ENCODE measurements at places on chromosomes 1 and 21.
A peak's percentile ranks its signal among the peaks of the same experiment; 100 is the strongest.

DNA sequence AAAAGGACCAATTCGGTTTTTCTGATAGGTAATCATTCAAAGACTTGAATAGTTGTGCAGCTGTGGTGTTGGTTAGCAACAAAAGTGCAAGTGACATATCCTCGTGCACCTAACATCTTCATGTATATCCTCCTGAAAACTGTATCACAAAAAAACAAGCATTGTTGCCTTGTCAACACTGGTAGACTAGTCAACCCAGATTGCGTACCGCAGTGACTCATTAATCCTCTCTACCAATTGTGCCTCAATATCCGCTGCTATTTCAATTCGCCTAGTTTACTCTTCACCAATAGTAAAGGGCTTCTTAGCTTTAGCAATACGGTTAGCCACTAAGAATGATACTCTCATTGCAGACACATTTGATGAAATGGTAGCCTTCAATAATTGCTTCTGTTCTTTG, 3.5 kb downstream of the HHAT start:
- no peak overlapping the region for H3K27ac ChIP-seq
- H3K4me3 ChIP-seq: no peak overlapping the region
- peaks cover 6% of the 10 kb centered on the region for H3K4me1 ChIP-seq

- H3K4me3 ChIP-seq: no peak overlapping the region
- no peaks in the 10 kb centered on the region for H3K4me1 ChIP-seq
- no peaks in the 10 kb centered on the region for H3K36me3 ChIP-seq
- no peak overlapping the region for H3K27ac ChIP-seq
- no peaks in the 10 kb centered on the region for H3K27me3 ChIP-seq
These were observed 53.6 kb upstream of the MAP10 start for GRCh38 chr1:232751393-232752140.

- no peak overlapping the region for H3K27ac ChIP-seq
- no peaks in the 10 kb centered on the region for H3K27me3 ChIP-seq
- no peak for DNase-seq
- no peak overlapping the region for H3K4me3 ChIP-seq
These were observed 38.3 kb downstream of the ABCG1 start for GRCh38 chr21:42257091-42257765.

GRCh38 chr1:241637046-241637590, 3.1 kb downstream of the CHML start:
- H3K36me3 ChIP-seq: peaks cover 2% of the 10 kb centered on the region
- no peak for DNase-seq
- no peak overlapping the region for H3K27ac ChIP-seq
- H3K4me3 ChIP-seq: no peak overlapping the region
- H3K27me3 ChIP-seq: no peaks in the 10 kb centered on the region

DNA sequence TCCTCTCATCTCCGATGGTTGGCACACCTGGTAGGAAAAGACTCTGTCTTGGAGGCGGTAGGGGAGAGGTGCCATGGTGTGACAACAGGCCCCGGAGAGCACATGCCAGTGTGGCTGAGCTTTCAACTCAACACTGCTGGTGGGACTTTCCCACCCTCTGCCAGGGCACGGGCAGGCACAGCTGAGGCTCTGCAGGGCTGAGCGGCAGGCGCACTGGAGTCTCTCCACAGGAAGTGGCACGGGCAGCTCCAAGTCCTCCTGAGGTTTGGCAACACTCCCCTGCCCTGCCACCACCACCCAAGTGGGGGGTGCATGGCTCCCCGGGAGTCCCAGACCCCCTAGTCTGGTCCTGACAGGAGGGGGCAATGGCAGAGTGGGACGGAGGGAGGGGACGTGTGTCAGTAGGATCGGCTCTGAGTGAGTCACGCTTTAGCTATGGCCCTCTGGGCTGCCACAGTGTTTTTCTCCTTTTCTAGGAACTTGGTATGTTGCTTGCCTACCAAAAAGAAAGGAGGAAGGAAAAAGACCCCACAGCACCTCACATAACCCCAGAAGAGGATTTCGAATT, 27.3 kb upstream of the EVA1B start:
- peak; percentile 85 for DNase-seq
- no peaks in the 10 kb centered on the region for H3K27me3 ChIP-seq
- no peak overlapping the region for H3K4me3 ChIP-seq
- peaks cover 49% of the 10 kb centered on the region for H3K4me1 ChIP-seq
- H3K36me3 ChIP-seq: peaks cover 23% of the 10 kb centered on the region

- no peak for DNase-seq
- peaks cover 5% of the 10 kb centered on the region for H3K36me3 ChIP-seq
- H3K4me3 ChIP-seq: no peak overlapping the region
These were observed 39.4 kb downstream of the TRAPPC10 start for GRCh38 chr21:44051462-44051941.

- H3K27me3 ChIP-seq: no peaks in the 10 kb centered on the region
- no peaks in the 10 kb centered on the region for H3K4me1 ChIP-seq
- H3K4me3 ChIP-seq: no peak overlapping the region
These were observed 16.6 kb downstream of the OR6Y1 start for GRCh38 chr1:158537609-158538008.

GRCh38 chr1:200749090-200749489, 10.4 kb downstream of the CAMSAP2 start:
- DNase-seq: no peak
- H3K36me3 ChIP-seq: no peaks in the 10 kb centered on the region
- no peaks in the 10 kb centered on the region for H3K27me3 ChIP-seq
- no peak overlapping the region for H3K4me3 ChIP-seq
